ENCODE measurements at places on chromosomes 2 and 18. TPM values are rescaled to one million over a fixed set of nuclear protein-coding genes. Genes with fewer than 3 reads are reported as not detected.

The CYP27A1 gene
- total RNA-seq, result 0.20 TPM

- DNase-seq, result no peak
Observed at GRCh38 chr2:227932403-227932802, 61.0 kb downstream of the DAW1 start.

The ARL5A gene
- total RNA-seq, result 92.2 TPM

The ARHGAP15 gene
- total RNA-seq, result 4.2 TPM

The NOTO gene
- not detected for total RNA-seq

The NYAP2 gene
- total RNA-seq, result 0.04 TPM

- DNase-seq, result no peak
Observed at GRCh38 chr18:40292985-40293710, 1661.9 kb upstream of the PIK3C3 start.

DNA sequence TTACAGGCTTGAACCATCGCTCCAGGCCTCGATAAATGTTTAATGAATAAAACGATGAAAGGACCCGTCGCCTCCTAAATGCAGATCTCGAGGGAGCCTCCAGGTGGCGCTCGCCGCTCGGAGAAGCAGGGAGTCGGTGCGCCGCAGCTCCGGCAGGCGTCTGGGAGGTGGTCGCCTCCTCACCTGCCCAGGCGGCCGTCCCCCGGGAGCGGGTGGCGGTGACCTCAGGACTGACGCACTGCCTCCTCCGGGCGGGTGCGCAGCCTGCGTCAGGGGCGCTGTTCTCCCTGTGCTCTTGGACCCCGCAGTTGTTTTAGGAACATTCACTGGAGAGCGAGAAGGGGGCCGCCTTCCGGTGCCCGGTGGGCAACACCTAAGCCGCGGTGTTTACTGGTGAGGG, 38.6 kb upstream of the POLE4 start:
- DNase-seq, result peak; percentile 79

The CRACDL gene
- not detected for total RNA-seq

GRCh38 chr18:42339372-42339771, 384.3 kb downstream of the PIK3C3 start:
- DNase-seq, result no peak

The TUBA4B gene
- not detected for total RNA-seq

The IL1RN gene
- total RNA-seq, result not detected

DNA sequence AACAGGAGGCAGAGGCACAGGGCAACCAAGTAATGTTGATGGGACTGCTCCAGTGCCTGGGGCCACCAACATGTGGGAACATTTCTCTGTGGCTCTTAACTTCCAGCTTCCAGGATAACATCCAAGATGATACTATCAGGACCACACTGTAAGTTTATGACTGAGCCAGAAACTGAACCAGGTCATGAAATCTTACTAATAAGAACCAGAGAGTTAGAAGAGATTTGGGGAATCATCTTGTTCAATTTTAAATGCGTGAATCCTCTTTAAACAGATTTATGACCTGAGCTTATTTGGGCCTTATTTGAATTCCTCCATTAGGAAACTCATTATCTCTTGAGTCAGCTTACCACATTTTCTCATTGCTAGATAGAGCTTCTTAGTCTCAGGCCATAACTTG, 45.0 kb downstream of the MAP2 start:
- no peak for DNase-seq

GRCh38 chr2:221569425-221569845, 2.7 kb downstream of the EPHA4 start:
- DNase-seq, result no peak

The RNU2-63P gene
- 33.0 TPM for total RNA-seq

The MGAT4A gene
- 0.38 TPM for total RNA-seq

DNA sequence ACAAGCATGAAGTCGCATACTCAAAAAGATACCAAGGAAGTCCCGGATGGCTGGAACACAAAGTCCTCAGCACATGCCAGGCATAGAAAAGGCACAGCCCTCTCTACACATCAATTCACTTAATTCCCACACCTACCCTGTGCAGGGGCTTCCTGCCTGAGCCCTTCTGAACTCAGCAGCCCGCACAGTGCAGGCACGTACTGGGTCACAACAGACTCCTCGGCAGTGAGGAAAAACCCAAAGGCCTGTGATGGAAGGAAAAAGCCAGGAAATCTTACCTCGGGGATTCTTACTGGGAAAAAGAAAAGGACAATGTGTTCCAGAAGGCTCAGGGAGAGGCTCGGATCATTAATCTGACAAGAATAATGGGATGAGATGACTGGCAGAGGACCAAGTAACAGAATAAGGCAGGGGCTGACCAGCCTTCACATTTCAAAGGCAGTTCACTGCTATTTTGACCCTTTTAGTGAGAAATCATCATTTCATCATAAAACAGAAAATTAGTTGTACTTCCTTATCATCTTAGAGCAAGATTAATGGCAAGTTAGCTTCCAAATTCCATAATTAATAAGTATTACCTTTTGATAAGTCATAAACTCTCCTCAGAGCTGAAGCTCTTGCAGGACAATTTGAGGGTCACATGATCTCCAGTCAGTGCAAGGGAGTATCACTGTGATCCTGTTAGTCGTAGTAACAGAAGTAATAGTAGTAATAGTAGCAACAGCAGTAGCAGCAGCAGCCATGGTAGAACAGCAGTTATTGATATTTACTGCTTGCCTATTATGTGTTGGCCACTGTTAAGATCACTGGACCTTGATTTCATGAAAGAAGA, 87.4 kb downstream of the STK39 start:
- no peak for DNase-seq

GRCh38 chr2:17933256-17933655, 54.8 kb downstream of the KCNS3 start:
- DNase-seq, result no peak

DNA sequence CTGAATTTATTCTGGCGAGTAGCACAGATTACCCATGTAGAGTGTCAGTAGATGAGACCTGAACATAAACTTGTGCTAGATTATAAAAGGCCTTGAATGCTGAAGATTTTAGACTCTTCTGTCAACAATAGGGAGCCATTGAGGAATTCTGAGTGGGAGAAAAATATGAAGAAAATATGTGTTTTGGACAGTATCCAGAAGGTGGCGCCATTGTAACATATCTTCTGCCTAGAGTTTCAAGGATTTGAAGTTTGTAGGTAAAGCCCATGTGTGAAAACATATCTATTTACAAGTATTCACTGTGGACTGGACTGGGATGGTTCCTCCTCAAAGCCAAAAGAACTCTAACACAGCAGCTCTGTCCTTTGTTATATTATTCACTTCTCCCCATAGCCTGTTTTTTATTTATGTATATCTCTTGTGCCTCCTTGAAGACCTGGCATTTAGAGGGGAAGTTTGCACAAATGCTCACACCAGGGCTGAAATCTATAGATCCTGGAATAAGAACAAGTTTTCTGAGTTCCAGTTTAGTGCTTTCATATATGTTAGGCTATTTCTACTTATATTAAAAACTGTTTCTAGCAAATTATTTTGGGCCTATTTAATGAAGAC, 124.9 kb downstream of the RDH14 start:
- peak; percentile 63 for DNase-seq

- peak; percentile 37 for DNase-seq
Observed at GRCh38 chr2:557635-558301, 119.4 kb downstream of the TMEM18 start.

The KIAA2012 gene
- total RNA-seq, result not detected

DNA sequence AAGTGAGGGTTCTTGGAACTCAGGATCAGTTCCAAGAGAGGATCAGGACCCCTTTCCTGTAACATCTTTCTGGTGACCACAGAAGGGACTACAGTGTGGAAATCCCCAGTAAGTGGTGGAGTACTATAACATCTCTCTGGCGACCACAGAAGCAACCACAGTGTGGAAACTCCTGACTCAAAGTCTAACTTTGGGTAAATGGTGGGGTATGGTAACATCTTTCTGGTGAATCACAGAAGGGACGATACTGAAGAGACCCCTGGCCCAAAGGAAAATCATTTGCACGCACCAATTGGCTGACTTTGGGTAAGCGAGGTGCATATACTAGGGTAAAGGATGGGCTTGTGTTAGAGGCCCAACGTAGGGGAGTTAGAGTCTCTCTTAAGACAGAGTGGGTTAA, 56.3 kb upstream of the GULP1 start:
- DNase-seq, result no peak

The LRRC30 gene
- not detected for total RNA-seq

DNA sequence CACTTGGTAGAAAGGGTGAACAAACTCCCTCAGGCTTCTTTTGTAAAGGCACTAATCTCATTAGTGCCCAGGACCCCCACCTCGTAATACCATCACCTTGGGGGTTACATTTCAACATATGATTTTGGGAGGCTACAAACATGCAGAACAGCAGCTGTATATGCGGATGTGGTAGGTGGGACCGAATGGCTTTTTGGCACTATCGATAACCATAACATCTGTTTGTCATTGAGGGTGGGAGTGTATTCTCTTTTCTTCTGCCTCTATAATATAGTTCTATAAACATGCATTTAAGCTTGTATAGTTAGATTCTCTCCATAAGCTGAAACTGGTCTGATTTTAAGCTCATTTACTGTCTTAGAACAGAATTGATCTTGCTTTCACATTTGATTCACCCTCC, 239.1 kb upstream of the BOD1L2 start:
- DNase-seq, result no peak

DNA sequence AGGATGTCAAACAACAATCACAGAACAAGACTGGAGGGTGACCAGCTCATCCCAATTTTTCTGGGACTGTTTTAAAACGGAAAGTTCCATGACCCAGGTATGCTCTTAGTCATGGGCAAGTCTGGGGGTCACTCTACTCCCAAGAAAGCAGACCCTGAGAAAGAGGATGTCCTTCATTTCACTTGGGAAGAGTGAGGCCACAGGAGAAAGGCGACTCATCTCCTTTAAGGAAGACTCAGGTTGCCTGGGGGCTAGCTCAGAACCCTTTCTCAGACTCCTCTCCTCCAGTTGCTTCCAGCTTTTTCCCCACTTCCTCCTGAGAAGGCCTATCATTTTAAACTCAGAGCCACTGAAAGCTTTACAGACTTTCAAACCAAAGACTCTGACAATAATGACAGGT, 9.3 kb downstream of the RNF152 start:
- DNase-seq, result no peak

DNA sequence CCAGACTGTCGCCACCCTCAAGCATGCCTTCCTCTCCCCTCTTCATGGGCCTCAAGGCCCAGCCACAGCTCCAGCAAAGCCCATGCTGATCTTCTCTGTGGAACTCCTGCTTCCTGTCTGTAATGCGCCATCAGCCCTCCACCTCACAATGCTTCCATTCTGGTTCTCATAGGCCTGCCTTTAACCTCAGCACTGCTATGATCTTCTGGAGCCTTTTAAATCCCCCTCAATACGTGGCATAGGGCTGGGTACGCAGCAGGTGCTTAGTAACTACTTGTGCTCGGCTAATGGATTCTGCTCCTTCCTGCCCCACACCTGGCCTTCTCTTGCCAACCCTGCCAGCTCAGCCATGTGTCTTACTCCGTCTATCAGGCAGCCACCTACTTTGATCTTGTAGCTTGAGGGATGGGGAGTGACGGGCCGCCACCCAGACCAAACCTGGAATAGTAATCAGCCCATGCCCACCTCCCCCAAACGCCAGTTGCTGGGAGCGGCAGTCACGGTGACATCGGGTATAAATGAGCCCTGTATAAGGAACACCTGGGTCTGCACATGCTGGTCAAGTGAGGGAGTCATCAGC, 106.7 kb upstream of the MCFD2 start:
- DNase-seq, result no peak

DNA sequence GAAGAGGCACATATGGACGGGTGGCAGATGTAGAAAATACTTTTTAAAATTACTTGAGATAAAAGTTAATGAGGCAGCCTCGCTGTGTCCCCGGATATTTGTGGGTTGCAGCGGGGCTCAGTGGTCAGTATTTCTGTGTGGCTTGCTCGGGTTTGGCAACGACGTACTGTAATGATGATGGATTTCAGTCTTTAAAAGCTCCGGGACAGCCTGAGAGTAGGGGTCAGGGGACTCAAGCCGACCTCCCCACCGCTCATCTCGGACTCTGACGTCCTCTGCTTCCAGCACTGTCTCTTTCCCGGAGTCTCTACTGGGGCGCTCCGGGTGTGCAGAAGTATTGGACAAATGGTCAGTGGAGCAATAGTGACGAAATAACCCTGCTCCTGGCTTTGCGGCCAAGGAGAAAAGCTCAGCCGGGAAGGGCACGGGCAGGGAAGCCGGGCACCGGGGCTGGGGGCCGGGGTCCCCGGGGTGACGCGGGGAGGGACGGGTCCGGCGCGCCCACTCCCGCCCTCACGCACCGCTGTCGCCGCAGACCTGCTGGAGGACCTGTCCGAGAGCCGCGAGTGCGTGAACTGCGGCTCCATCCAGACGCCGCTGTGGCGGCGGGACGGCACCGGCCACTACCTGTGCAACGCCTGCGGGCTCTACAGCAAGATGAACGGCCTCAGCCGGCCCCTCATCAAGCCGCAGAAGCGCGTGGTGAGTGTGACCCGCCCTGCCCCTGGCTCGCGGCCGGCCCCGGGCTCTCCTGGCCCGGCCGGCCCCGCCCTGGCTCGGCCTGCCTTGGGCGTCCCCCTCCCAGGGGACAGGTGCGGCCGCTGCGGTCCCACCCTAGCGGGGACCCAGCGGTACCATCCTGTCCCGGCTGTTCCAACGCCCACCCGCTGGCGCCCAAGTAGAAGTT, 7.3 kb downstream of the GATA6 start:
- no peak for DNase-seq

The TDRD15 gene
- total RNA-seq, result 0.07 TPM

The NEU2 gene
- not detected for total RNA-seq

DNA sequence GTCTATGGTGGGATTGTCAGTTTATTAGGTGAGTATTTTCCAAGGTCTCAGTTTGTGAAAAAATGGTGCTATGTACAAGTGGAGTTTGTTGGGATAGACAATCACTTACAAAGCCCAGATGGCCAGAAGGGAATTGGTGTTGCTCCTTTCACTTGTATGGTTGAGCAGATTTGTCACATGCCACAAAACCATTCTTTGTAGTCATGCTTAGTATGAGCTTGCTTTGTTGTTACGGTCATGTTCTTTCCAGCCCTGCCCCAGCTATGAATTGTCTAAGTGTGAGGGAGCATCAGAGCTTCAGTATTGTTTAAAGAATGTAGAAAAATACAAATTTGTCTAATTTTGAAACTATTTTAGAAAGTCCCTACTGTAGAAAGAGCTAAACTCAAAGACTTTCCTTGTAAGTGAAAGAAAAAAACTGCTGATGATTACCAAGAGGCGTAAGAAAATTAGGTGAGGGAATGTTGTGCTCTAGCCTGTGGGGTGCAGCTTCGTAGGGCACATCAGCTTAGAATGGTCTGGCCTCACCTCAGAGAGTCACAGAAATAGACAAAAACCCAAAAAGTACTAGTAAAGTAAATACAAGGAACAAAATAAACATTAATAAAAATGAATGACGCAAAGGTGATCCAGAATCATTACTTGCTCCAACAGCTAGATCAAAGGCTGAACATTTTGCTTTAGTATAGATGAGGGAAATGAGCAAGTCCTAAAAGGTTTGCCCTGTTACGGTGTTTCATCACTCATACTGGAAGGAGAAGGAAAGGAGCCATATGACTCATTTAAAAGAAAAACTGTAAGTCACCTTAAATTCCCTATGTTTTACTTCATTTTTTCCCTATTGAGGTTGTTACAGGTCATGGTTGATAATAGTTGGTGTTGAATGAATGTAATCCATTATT, 9.2 kb downstream of the TGIF1 start:
- DNase-seq, result no peak

The DOCK10 gene
- 0.76 TPM for total RNA-seq

The PLCL1 gene
- total RNA-seq, result 8.9 TPM

All from K562 (cell line).